HAP-1 (cell line): ENCODE measurements at places on chromosomes 13 and 19.

- no peak for DNase-seq
These were observed 1185.8 kb downstream of the UQCRFS1 start for GRCh38 chr19:28027116-28027515.

DNA sequence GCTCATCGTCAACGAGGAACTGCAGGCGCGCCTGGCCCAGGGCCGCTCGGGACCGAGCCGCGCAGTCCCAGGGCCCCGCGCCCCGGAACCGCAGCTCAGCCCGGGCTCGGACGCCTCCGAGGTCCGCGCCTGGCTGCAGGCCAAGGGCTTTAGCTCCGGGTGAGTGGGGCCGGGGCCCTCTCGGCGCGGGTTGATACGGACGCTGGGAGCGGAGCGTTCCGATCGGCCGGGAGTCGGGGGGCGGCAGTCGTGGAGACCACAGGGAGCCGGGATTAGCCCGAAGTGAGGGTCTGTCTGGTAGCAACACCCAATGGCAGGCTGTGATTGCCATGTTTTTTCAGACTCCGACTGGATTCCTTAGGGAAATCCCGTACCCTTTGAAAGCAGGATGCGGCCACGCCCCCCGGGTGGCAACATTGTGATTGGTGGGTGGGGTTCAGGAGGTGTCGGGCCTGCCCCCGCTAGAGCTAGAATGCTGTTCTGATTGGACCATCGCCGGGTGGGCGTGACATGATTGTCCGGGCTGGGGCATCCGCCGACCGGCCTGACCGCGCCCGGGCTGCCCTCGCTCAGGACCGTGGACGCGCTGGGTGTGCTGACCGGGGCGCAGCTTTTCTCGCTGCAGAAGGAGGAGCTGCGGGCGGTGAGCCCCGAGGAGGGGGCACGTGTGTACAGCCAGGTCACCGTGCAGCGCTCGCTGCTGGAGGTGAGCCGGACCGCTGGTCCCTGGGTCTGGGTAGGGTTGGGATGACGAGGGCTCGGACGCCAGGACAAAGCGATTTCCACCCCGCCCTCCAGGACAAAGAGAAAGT is 11.3 kb downstream of the EPS8L1 start:
- DNase-seq = peak; percentile 47

- DNase-seq = no peak
These were observed 25.5 kb downstream of the AP2S1 start for GRCh38 chr19:46824890-46825730.

DNA sequence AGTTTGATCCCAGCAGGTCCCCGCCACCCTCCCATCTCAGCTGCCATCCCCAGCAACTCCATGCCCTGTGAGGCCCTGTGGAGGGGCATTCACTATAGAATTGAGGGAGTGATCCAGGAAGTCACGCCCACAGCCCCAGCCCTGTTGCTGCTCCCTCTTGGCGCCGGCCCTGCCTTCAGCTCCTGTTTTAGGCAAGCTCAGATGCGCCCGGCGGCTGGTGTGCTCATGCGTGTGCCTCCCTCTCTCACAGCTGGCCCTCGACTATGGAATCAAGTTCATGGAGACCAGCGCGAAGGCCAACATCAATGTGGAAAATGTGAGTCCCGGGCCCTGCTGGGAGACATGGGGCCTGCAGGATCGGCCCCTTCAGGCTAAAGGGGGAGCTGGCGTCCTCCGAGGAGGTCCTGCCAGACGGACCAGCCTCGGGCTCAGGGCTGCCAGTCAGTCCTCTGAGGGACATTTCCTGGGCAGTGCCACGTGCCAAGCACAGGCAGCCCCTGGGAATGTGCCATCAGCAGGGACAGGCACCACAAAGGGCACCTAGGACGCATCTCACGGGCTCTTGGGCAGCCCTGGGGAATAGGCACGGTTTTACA is 15.6 kb upstream of the HSH2D start:
- DNase-seq = no peak

DNA sequence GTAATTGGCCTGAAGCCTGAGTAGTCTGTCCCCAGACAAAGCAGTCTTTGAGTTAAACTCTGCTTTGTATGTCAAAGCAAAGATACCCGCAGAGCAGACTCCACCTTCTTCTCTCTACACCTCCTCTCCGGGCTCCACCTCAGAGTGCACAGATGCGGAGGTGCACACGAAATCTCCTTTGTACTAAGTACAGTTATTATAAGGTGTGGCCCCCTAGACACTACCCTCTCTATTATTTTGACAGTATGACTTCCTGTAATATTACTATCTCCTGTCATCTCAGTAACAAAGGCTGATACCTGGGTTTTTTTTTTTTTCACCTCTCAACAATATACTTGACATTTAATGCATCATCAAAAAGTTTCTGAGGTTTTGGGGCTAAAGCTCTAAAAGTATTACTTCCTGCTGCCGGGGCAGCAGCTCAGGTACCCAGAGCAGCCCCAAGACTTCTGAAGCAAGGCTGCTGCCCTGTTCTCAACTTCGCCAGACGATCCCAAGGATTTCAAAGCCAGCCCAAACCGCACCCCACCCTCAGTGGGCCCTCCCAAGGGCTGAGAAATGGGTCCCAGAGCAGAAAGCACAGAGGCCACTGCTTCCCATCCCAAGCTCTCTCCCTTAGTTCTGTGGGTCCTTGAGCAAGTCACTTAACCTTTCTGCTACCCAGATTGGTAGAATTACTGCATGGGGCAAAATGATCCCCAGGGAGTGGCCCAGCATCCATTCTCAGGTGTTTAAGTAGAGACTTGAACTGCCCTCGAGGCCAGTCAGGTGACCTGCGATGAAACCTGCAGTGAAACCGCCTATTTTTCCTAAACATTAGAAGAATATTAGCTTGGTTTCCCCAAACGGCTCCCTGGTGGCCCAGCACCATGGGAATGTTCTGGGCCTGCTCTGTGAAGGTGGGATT is 180.6 kb downstream of the FOXO1 start:
- DNase-seq = peak; percentile 3

DNA sequence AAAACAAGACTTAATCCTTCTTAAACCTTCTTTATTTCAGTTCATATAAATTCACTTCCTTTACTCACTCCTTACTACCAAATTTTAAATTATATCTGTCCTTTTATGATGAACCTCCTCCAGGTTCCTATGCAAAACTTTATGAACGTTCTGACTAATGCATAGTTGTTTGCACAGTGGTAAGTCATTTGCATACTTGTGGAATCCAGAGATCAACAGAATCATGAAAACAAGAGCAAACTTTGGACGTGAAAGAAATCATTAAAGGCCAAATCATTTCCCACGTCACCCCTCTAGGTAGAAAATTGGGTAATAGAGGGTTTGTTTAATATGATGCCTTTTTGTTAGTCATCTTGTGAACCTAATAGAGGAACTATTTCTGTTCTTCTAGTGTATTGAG is 32.3 kb upstream of the MYCBP2 start:
- DNase-seq = no peak

DNA sequence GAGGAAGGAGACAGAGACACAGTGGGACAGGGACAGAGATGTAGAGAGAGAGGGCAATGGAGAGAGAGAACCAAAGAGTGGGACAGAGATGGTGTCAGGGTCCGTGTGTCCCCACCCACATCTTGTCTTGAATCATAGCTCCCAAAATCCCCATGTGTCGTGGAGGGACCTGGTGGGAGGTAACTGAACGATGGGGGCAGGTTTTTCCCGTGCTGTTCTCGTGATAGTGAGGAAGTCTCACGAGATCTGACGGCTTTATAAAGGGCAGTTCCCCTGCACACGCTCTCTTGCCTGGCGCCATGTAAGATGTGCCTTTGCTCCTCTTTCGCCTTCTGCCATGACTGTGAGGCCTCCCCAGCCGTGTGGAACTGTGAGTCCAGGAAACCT is 7.5 kb upstream of the PLA2G4C start:
- DNase-seq = no peak

GRCh38 chr13:20831254-20831653 is 57.5 kb upstream of the EEF1AKMT1 start:
- DNase-seq = no peak

DNA sequence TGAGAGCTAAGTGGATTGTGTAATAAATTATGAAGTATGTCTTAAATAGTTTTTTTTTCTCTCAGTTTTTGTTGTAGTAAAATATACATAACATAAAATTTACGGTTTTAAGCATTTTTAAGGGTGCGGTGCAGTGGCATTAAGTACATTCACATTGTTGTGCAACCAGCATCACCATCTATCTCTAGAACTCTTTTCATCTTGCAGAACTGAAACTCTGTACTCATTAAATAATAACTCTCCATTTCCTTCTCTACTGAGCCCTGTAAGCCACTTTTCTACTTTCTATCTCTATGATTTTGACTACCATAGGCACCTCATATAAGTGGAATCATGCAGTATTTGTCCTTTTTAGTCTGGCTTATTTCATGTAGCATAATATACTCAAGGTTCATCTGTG is 87.1 kb downstream of the GJA3 start:
- no peak for DNase-seq

GRCh38 chr13:111247552-111247951 is 72.9 kb upstream of the TEX29 start:
- no peak for DNase-seq

GRCh38 chr13:33757713-33758112 is 60.2 kb upstream of the RFC3 start:
- DNase-seq = no peak

DNA sequence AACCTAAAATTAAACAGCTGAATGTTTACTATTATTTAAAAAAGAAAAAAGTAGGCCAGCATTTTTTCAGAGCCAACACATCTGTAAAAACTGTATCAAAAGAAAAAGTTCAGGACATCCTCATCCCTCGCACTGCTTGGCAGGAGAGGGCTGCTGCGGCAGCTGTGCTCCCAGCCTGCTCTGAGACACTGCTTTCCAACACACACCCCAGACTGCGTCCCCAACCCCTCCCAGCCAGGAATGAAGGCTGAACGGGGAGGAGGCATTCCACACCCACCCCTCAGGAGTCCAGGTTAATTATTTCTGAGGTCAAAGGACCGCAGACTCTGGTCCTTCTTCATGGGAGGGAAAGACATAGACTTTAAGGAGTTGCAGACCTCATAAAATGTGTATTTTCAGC is 43.1 kb downstream of the COL4A1 start:
- DNase-seq = no peak

DNA sequence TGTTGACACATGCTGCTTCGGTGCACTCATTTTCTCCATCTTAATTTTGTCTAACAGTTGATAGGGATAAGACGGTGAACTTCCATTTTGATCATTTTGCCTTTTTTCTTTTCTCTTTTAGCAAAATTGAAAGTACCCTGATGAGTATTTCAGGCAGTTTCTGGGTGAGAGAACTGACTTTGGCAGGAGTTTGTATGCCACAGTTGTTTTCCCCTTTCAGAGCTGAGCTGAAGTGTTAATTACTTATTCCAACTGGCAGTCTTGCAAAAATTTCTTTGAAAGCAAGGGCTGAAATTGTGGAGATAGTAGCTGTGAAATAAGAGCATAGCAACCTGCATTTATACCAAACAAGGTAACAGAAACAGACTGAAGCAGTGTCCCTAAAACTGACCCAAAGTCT is 180.2 kb downstream of the SLITRK5 start:
- no peak for DNase-seq

GRCh38 chr19:49851456-49852259 is 699 bp downstream of the PTOV1 start:
- DNase-seq = peak; percentile 72

DNA sequence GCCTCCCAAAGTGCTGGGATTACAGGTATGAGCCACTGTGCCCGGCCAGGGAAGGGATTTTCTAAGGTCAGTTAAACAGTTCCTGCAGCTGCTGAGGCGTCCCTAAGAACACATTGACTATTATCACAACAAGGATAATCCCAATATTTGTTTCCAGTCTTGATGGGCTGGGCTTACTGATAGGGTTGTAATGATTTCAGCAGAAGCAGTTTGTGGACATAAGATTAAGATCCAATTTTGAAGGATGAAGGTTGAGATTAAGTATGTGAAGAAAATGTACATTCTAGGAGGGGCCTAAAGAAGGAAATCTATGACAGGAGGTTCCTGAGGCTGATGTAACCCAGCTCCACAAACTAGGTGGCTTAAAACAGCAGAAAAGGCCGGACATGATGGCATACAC is 10.7 kb upstream of the CCDC124 start:
- DNase-seq = no peak

DNA sequence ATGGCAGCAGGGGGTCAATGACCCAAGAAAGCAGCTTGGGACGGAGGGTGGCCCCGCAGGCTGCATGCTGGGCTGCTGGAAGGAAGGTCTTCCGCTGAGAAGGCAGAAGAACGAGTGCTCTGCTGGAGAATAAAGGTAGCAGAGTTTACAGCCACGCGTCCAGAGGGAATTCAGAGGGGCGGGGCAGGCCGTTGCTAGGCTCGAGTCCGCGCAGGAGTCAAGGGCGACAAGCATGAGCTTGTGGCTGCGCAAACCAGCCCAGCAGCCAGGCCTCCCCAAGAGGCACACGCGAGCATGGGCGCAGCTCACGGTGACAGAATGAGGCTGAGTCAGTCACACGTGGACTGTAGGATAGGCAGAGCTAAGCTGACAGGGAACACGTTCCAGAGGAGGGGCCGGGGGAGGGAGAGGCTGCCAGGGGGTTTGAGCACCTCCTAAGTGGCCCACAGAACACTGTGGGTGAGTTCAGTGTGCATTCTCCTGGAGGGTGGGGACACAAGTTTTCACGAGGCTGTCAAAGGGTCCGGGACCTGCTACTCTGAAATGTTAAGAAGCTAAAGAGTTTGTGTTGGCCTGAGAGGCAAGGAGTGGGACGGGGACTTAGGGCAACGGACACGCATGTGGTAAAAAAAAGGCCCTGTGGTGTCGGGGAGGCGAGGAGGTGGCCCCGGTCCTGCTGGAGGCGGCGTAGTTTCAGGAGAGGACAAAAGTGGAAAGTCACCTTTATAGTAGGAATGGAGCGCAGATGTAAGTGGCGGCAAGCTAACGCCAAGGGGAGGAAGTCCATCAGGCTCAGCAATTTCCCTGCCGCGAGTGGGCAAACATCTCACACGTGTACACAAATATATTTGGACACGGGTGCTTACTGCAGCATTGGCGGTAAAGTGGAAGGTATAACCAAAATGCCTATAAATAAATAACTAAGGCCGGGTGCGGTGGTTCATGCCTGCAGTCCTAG is 17.7 kb downstream of the RFX2 start:
- DNase-seq = peak; percentile 70

GRCh38 chr19:44706506-44707236 is 7.7 kb downstream of the CEACAM16 start:
- no peak for DNase-seq

GRCh38 chr13:51020600-51020999 is 90.5 kb downstream of the C13orf42 start:
- DNase-seq = no peak

DNA sequence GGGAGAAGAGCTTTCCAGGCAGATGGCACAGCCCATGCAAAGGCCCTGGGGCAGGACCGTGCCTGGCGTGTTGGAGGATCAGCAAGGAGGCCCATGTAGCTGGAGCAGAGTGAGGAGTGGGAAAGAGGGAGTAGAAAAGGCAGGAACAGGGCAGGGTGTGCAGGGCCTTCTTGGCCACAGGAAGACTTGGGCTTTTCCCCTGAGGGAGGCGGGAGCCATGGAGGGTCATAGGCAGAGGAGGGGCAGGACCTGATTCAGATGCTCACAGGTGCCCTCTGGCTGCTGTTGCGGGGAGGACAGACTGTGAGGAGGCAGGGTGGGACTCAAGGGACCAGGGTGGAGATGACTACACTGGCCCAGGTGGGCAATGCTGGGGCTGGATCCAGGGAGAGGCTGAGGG is 13.8 kb upstream of the PTPRS start:
- DNase-seq = no peak
